ENCODE measurements at places on chromosomes 3 and 15. TPM values are rescaled to one million over a fixed set of nuclear protein-coding genes. Genes with fewer than 3 reads are reported as not detected.

DNA sequence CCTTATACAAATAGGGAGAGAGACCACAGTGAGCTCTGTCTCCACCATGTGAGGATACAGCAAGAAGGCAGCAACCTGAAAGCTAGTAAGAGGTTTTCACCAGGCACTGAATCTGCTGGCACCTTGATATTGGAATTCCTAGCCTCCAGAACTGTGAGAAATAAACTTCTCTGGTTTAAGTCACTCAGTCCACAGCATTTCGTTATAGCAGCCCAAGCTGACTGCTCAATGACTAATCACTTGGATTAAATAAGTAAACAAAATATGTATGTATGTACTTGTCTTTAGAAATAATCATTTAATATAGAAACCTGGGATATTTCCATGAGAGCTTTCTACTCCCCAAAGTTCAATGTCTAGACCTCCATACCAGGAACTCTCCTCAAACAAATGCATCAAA, 162.0 kb downstream of the IMPG2 start:
- no peak for DNase-seq

DNA sequence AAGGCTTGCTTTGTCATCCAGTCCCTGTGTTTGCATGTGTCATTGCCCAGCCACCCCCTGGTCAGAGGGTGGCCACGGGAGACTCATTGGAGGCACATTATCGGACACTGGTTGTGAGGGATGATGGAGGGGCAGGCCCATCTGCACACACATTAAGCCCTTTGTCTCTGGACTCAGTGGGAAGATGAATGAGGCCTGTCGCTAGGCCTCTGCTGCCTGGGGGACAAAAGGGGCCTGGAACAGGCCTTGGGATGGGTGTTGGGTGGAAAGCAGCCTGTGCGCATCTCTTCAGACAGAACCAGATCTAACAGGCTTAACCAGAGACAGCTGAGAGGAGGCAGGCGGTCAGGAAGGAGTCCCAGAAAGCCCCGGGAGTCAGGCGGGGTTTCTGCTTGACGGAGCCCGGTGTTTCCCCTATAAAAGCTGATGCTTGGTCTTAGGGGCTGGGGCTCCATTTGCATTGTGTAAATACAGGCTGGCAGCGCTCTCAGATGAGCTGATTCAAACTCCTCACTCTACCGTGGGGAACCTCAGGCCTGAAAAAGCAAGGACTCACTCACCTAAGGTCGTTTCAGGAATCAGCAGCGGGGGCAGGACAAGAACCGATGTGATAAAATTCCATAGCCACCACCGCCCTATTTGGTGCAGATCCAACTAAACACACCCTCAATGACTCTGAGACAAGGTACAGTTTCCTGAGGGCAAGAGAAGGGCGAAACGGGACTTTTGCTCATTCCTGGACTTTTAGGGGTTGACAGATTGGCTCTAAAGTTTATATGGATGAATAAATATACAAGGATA, 17.1 kb upstream of the SKIC8 start:
- DNase-seq = no peak

DNA sequence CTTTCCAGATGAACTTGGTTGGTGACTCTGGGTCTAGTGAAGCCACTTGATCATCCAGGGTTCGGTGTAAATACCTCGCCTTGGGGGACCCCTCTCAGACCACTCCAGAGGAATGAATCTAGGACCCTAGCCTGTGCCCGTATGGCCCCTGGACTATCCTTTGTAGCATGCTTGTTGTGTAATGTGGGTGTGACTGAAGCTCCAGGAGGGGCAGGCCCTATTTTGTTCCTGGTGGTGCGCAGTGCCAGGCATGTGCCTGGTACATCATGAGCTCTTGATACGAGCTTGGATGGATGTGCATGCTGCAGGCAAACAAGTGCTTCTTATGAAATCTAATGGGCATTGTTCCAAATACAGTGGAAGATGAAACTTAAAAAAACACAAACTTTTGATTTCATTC, 82.8 kb downstream of the EBLN2 start:
- DNase-seq = no peak

- no peak for DNase-seq
These were observed 60.5 kb upstream of the MRPS22 start for GRCh38 chr3:139283301-139283700.

GRCh38 chr3:128276146-128276435, 122.8 kb downstream of the EEFSEC start:
- DNase-seq = no peak

DNA sequence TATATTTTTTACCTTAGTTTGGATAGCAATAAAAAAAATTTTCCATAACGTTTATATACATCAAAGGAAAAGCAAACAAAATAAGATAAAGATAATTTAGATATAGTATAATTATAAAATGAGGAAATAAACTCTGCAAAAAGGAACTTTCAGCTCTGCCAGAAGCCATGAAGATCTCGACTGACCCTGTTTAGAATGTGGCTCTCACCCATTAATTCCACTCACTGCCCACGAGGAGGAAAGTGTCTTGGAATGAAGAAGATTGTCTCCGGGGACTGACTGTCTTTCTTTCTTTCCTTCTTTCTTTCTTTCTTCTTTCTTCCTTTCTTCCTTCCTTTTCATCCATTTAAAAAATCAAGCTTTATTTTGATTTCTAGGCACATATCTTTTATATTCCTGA, 20.1 kb upstream of the PRR20G start:
- no peak for DNase-seq

GRCh38 chr3:186287711-186288110, 74.3 kb downstream of the DGKG start:
- DNase-seq = no peak

DNA sequence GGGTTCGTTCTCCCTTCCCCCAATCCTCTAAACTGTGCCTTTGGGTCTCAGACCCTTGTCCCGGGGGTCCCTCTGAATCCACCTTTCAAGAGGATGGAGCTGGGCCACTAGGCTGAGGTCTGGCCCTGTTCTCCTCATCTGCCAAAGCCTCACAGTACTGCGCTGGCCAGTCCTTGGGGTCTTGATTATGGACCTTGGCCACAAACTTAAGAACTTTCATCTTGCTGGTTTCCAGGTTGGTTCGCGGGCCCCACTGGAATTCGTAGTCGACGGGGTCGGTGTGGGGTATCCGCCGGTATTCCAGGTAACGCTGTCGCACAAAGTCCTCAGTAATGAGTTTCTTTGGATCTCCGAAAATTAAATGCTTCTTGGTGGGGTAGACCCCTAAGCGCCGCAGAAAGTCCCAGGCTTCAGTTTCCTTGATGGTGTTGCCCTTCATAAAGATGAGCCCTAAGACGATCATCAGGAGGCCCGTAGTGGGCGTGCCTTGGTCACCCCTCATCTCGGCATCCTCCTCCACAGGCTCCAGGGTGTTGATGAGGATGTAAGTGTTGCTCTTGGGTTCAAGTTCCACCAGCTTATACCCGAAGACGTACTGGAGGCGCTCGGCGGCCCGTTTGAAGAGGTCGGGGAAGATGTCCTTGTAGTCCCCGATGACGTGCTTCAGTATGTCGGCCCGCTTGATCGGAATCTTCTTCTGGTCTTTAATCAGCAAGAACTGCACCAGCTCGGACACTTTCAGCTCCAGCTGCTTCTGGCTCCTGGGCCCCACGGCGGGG, 727 bp downstream of the NSMCE3 start:
- DNase-seq = peak; percentile 6

- no peak for DNase-seq
These were observed 348.6 kb upstream of the GRM7 start for GRCh38 chr3:6512172-6512800.

DNA sequence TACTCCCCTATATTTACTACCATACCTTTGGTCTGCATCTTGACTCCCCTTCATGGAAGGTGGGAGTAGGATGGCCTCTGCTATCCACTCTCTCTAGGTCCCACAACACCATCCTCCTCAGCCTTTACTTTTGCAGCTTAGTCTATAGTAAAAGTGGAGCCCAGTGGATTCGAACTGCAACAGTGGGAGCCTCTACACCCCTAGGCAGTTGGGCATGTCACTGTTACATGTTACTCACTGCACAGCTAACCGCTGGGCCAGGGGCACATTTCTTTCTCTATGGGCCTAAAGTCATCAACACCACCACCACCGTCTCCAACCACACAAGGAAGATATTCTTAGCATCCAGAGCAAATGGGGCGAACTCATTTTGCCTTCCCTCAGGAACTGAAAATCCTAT, 62.9 kb downstream of the KLF13 start:
- DNase-seq = no peak

GRCh38 chr3:3200632-3201212, 21.2 kb upstream of the CRBN start:
- DNase-seq = peak; percentile 48

DNA sequence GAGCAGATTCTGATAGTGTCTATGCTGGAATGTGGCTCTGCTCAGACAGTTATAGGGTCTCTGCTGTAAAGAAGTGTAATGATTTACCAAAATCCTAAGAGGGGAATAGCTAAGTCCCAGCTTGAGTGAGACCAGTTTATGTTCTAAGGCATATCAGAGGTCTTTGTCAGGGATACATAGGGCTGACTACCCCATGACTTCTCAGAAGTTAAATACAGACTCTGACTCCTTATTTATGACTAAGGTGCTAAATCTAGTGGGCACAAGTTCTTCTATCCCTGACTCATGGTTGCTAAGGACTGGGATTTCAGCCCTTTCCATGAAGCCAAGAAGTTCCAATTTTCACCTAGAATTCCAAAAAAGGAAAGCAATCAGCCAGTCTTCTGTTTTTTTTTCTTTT, 192.6 kb upstream of the POU1F1 start:
- no peak for DNase-seq

DNA sequence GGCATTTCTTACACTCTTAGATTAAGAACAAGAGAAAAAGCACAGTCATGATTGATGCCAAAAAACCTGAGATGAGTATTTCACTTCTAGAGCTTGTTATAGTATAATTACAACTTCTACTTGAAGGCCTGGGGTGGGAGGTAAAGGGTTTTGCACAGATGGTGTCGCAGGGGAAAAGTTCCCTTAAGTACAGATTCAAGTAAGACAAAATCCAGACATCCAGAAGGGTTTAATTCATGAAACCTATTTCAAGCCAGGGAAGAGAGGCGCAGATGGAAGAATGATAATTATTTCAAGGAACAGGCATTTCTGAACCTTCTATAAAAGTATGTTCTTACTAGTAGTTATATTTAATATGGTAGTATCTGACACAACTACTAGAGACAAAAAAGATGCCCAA, 70.6 kb downstream of the TM4SF4 start:
- no peak for DNase-seq

DNA sequence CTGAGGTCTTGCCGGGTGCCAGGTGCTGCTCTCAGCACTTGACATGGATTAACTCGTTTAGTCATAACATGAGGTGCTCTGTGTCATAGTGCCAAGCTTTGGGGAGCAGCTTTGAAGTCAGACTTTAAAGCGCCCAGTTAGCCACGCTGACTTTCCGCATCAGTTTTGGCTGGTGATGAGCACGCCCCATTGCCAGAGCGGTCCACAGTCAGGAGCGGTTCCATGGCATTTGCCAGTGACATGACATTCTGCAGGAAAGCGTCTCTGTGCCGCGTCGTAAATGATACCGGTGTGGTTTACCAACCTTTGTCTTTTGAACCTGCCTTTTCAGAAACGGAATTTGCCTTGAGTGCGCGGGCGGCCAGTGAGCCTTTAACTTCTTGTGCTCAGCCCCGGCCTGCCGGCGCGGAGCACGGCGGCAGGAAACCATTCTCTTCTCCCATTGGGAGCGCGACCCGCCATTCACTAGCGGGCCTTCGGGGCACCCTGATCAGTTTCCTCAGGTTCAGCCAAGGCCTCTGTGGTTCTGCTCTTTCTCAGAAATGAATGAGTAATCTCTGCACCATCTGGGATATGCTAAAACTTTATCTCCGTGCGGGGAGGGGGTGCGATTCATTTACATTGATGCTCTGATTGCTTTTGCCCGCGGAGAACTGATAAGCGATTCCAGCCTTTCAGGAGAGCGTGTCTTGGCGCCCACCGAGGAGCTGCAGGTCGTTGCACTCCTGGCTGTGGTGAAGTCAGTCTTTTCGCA, 1.7 kb upstream of the SLC2A2 start:
- DNase-seq = peak; percentile 59

- DNase-seq = no peak
These were observed 11.0 kb upstream of the MUSTN1 start for GRCh38 chr3:52845691-52846431.

GRCh38 chr3:144662729-144663128, 691.1 kb downstream of the DIPK2A start:
- DNase-seq = no peak

DNA sequence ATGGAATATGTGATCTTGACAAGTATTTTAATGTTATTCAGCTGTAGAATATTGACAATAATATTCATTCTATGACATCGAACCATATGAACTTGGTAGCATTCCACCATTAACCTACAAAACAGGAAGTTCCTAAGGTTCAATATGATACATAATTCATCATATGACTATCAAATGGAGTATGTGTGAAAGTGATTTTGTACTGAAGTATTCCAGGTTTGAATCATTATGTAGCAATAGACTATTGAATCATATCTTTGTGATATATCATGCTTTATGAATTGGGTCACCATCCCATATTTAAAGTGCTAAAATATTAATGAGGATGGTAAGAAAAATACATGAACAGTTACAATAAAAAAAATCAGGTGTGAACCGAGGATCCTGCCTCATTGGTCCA, 95.1 kb downstream of the TP63 start:
- no peak for DNase-seq

DNA sequence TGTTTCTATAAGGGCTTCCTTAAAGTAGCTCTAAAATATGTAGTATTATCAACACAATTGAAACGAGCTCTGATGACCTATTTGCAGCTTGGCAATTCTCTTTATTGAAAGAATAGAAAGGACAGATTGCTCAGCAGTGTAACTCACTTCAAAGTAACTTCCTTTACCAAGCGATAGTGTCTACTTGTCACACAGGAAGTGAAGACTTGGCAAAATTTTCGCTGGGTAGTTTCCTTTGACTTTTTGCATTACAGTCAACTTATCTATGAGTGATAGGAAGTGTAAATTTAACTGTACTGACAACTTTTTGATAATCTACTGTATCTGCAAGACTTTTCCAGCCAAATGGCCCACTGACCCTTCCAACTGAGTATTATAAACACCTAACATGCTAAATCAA, 22.8 kb downstream of the SLC9A9 start:
- DNase-seq = peak; percentile 23

The OR5K3 gene
- not detected for total RNA-seq

The SSUH2 gene
- total RNA-seq = 0.44 TPM

The PLS1 gene
- 2.9 TPM for total RNA-seq

The ERICH6 gene
- not detected for total RNA-seq

The DPPA2 gene
- not detected for total RNA-seq

The TNFAIP8L3 gene
- total RNA-seq = 38.3 TPM

The MDFIC2 gene
- not detected for total RNA-seq

The TICRR gene
- 20.5 TPM for total RNA-seq

The ITIH4 gene
- total RNA-seq = 2.4 TPM

The TP63 gene
- total RNA-seq = not detected

The C3orf52 gene
- total RNA-seq = 2.1 TPM

The SLC9C1 gene
- 0.09 TPM for total RNA-seq

The OR5K2 gene
- not detected for total RNA-seq

Measured in endothelial cell of umbilical vein (primary cell).